SHP77 treated with DMSO at 0.1 percent for 48 hours (cell line): ENCODE measurements at places on chromosomes 4 and X.

GRCh38 chrX:143571521-143571920 is 54.2 kb upstream of the SPANXN3 start:
- no peak for DNase-seq

- no peak for DNase-seq
Observed at GRCh38 chr4:72432282-72432681, 136.7 kb downstream of the ADAMTS3 start.

DNA sequence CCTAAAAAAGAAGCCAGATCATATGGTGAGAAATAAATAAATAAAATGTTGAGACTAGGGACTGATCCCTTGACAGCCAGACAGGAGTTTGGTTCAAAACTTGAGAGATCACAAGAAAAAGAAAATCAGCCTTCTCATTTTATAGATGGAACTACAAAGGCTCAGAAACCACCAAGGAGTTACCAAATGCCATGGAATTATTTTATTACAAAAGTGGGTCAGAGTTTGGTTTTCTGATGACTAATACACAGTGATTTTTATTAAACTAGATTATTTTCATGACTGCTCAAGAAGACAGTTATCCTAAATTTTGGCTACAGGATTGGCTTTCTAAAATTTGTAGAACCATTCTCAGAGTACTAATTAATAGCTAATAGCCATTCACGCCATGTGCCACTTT is 6.2 kb downstream of the CXCL1 start:
- no peak for DNase-seq

DNA sequence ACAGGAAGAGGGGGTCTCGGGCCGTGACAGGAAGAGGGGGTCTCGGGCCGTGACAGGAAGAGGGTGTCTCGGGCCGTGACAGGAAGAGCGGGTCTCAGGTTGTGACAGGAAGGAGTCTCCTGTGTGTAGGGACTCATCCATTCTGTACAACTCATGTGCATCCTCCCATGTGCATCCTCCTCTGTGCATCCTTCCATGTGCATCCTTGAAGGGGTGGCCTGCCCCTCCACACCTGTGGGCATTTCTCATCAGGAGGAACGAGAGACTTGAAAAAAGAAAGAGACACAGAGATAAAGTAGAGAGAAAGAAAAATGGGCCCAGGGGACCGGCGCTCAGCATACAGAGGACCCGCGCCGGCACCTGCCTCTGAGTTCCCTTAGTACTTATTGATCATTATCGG is 30.2 kb upstream of the PLCXD1 start:
- DNase-seq, result no peak

DNA sequence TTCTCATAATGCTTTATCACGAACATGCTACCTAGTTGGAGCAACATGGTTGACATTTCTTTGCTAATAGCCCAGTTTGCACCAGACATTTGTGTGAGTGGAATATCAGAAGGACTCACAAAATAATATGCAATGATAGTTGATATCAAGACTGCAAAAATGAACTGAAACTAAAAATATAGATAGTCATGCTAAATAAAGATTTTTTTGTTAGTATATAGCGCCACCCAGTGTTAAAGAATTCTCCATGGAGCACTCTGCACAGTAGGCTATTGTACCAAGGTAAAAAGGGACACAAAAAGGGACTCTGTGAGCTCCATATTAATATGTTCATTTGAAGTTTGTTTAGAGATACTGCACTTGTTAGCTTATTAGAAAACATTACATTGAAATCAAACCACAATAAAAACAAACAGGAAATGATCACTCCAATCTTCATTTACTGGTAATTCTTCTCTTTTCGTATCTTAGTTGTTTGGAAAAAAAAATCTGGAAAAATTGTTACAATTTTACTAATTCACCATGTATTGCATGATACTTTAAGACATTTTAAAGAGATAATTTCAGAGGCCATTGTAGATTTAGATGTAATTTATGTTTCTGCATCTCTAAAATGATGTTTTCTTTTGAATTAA is 1509.6 kb downstream of the ADGRL3 start:
- DNase-seq, result peak; percentile 62
